CD4-positive, alpha-beta T cell treated with Interleukin-15 for 4 hours (primary cell): ENCODE measurements at places on chromosomes 2 and 18.
A peak's percentile ranks its signal among the peaks of the same experiment; 100 is the strongest.

GRCh38 chr2:165576409-165577154, 107.1 kb downstream of the CSRNP3 start:
- no peak for DNase-seq

DNA sequence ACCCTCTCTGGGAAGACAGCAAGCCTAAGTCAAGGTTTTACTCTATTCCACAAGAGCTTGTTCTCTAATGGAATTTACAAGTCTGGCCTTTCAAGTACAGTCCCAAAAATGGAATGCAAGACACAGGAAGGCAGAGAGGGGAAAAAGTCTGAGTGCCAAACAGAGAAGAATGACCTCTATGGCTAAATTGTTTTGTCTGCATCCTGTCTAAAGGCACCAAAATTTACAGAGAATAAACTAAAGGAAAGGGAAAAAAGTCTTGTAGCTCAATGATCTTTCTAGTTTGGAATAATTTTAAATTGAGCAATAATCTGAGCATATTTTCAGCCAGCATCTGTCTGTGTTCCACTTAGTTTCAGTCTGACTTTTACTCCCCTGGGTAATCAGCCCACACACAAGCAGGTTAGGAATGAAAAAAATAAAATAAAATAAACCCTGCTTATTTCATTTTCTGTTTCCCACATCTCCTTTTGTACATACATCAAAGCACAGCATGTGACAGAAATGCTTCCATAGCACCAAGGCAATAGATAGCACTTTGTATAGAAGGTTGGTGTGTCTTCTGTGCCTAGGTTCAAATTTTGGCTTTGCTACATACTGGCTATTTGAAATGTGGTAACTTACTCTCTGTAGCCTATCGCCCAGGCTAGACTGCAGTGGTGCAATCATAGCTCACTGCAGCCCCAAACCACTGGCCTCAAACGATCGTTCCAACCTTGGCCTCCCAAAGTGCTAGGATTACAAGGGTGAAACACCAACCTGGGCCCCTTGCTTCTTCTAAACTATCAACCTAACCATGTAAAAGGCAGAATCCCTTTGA, 105.1 kb downstream of the SLC8A1 start:
- DNase-seq, result no peak

DNA sequence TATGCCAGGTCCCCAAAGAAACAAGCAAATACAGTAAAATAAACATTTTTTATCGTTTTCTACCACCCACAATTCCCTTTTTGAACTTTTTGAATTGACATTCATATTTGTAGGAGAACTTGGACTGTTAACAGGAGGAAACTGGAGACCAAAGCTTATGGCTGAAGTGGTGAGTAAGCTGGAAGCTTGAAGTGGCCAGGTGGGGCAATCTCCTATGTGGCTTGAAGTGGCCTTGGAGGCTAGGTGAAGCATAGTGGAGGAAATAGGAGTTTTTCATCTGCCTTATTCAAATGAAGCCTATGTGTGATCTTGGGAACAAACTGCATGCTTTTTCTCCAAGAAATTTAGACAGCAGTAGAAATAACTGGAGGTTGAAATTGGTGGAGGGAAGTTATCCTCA, 962.9 kb upstream of the FANCL start:
- no peak for DNase-seq

DNA sequence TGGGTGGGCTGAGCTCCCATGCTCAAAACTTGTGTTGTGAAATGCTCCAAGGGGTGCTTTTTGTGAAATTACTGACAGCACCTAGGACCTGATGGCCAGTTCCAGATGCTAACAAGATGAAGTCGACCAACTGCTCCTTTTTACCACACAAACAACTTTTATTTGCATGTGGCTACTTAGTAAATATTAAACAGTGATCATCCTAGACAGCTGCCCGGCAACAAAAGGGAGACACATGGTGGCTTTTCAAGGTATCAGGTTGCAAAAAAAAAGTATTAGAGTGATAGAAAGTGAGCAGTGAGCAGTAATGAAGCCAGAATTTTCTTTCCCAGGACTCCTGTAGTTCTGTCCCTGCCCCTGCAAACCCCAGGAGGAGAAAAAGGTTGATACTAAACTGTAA, 118.5 kb downstream of the RPIA start:
- DNase-seq, result no peak

DNA sequence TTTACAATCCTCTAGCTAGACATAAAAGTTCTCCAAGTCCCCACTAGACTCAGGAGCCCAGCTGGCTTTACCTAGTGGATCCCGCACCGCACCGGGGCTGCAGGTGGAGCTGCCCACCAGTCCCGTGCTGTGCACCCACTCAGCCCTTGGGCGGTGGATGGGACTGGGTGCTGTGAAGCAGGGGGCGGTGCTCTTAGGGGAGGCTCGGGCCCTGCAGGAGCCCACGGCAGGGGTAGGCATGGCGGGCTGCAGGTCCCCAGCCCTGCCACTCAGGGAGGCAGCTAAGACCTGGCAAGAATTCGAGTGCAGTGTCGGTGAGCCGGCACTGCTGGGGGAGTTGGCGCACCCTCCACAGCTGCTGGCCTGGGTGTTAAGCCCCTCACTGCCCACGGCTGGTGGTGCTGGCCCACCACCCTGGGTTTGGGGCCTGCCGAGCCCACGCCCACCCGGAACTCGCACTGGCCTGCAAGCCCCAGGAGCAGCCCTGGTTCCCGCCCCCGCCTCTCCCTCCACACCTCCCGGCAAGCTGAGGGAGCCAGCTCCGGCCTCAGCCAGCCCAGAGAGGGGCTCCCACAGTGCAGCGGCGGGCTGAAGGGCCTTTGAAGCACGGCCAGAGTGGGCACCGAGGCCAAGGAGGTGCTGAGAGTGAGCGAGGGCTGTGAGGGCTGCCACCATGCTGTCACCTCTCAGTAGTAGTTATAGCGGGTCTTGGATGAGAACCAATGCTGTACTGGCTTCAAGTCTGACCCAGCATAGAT, 255.2 kb downstream of the CDH7 start:
- no peak for DNase-seq

- DNase-seq, result no peak
These were observed 10.0 kb downstream of the CAPN10 start for GRCh38 chr2:240596491-240596931.

- DNase-seq, result peak; percentile 32
These were observed 687 bp downstream of the CTDP1 start for GRCh38 chr18:79680100-79680879.

DNA sequence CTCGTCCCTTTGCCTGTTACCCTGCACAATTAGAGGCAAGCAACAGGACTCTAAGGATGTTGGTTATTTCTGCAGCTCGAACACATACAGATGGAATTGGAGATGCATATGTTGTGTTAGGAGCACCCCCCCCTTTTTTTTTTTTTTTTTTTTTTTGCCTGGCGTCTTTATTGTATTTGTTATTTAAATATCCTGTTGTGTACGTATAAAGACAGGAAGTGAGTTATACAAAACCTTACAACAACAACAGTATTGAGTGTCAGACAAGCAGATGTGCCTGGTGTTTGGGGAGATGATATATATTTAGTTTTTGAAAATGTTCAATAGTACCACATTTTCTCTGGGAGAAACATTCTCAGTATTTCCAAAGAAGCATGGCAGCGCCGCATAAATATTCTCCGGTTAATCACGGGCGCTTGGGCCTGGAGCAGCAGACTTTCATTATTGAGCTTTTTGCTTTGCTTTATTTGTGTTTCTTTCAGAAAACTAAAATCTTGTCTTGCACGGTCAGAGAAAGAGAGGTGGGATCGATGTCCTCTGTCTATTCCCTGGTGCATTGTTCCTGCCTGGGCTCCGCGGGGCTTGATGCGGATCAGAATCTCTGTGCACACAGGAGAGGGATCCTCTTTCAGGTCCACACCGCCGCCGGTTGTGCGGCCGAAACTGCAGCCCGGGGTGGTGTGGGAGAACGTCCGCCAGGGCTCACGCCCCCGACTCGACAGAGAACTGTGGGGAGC, 23.2 kb upstream of the ZNF516 start:
- no peak for DNase-seq

GRCh38 chr2:209277444-209277843, 146.4 kb upstream of the MAP2 start:
- no peak for DNase-seq

DNA sequence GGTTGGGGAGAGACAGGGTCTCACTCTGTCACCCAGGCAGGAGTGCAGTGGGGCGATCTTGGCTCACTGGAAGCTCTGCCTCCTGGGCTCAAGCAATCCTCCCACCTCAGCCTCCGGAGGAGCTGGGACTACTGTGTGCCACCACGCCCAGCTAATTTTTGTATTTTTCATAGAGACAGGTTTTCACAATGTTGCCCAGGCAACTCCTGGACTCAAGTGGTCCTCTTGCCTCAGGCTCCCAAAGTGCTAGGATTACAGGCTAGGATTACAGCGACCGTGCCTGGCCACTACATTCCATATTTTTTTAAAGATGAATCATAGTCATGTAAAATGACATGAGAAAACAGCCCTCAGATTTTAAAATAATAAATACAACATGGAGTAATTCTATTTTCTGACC, 32.3 kb downstream of the CWC22 start:
- no peak for DNase-seq

GRCh38 chr2:108719149-108720044, at the start of gene RANBP2:
Gene RANBP2, plus strand, starts transcription at chr2:108719482. Its CDS starts 125 bp downstream, at chr2:108719607.
- DNase-seq, result peak; percentile 92

DNA sequence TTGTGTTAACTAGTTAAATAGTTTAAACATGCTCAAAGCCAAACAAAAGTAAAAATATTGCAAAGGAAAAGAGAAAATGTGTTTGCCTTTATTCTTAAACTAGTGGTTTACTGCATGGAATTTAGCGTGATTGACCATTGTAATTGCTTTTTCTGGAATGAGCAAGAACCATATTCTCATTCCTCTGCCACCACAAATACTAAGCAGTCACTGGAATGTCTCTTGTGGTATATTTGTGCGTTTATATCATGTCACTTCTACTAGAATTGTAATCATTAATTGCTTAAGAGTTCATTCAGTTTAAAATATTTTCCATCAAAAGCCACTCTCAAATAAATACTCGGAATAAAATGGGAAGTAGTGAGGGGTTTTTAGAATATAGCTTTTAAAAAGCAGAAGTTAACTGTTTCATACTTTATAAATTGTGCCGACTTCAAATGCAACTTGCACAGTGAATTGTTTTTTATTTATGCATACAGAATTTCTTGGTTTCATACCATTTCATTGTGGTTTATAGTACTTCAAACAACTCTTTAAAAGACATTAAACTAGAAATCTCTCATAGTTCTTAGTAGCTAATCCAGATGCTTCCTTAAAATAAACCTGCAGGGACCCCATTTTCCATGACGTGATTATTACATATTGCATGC, 288.1 kb downstream of the EPHA4 start:
- DNase-seq, result no peak

- no peak for DNase-seq
These were observed 26.1 kb downstream of the LIMS1 start for GRCh38 chr2:108560241-108560811.

DNA sequence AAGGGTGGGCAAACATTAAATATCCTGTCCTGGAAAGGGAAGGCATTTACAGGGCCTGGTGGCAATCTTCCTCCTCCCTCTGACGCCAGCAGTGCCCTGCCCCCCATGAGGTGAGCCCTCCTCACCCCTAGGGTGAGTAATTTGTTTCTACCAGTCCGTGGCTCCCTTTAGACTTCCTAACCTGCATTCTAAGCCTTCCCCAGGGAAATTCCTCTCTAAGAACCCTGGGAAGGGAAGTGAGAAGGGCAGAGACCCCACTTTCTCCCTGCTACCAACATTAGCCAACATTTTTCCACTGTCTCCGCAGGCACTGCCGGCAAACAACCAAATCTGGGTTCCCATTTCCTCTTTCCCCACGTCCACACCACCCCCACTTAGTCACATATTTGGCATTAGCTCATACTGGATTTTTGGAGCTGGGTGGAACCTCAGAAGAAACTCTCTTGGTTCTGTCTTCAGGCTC, 69.3 kb downstream of the NRP2 start:
- DNase-seq, result no peak

DNA sequence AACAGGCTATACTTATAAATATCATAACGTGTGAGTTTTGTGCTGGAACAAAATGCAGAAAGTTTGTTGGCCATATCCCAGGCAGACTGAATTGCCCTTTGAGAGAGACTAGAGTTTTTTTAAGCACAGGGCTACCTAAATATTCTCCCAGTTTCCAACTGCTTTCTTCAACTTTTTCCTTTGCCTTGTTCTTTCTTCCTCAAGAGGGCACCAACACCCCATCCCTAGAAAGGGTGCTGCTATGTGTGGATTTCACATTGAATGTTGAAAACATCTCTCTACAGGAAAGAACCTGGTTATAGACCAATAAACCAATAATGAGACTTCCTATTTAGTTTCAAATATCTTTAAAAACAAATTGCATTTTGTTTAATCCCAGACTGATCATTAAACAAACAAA, 87.9 kb downstream of the ICOS start:
- DNase-seq, result peak; percentile 26

- DNase-seq, result peak; percentile 82
These were observed 3.0 kb upstream of the PLEK start for GRCh38 chr2:68362069-68362468.

- no peak for DNase-seq
These were observed 72.6 kb downstream of the ACTR2 start for GRCh38 chr2:65300134-65300760.

DNA sequence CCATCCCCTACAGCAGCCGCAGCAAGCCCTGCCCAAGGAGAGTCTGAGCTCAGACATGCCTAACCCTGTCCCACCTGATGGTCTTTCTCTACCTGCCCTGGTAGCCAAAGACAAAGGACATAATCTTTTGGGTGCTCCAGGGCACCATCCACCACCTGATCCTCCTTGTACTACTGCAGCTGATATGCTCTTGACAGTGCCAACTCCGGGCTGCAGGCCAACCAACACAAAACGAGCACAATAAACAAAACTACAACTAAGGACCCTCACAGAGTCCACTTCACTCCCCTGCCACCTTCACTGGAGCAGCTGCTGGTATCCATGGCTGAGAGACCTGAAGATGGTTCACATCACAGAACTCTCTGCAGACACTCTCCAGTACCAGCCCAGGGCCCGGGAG, 106.3 kb downstream of the GRB14 start:
- no peak for DNase-seq
